Peyer's patch (tissue), 4 donors: ENCODE measurements at places on chromosomes 3 and 15.

GRCh38 chr3:152385761-152386160 is 117.0 kb downstream of the MBNL1 start:
- DNase-seq: no peak

GRCh38 chr3:117618462-117618861 is 908.9 kb downstream of the TUSC7 start:
- no peak for DNase-seq

- no peak for DNase-seq
These were observed 608 bp upstream of the PPCDC start for GRCh38 chr15:75022783-75023180.

DNA sequence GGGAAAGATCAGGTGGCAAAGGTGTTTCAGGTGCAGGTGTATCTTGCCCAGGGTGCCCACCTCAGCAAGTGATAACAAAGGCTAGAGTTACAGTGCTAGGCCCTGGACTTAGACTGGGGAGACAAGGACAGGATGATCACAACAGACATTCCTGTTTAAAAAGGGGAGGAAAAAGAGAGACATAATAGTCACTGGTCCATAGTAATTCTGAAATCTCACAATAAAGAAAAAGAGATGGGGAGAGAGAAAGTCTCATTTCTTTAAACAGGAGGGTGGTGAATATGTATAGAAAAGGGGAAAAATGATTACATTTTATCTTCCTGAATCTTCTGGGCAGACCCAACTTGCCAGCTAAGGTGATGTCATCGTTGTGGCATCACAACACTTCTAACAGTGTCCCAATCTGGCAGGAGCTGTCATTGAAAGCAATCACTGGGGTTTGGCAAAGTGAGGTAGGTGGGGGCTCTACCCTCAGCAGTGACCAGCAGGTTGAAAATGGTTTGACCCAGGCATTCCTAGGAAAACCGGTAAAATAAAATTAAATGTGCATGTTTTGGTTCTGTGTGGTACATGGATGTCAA is 99.5 kb downstream of the ZNF621 start:
- no peak for DNase-seq

DNA sequence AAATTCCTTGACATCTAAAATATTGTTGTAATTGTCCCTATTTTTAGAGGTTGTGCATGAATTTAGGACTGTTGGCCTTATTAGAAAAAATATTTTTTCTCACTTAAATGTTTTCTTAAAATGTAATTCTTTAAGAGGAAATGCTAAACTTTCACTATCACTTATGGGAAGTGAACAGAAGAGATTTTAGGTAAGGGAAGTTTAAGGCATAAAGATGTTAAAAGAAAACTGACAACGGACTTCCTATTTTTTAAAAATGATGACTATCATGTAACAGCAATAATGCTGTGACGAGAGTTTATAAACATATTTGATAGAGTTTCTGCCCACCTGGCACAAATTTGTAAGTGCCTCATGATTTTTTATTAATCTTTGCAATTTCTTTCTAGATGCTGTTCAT is 3.1 kb downstream of the C3orf38 start:
- no peak for DNase-seq

- no peak for DNase-seq
These were observed 186.1 kb upstream of the TSC22D2 start for GRCh38 chr3:150221904-150222523.

- DNase-seq: no peak
These were observed 7.0 kb upstream of the THBS1 start for GRCh38 chr15:39573844-39574243.

GRCh38 chr3:106025151-106025722 is 156.4 kb upstream of the CBLB start:
- no peak for DNase-seq

GRCh38 chr3:32511005-32511404 is 8.4 kb upstream of the CMTM6 start:
- DNase-seq: no peak

GRCh38 chr3:154758109-154758868 is 321.8 kb upstream of the MME start:
- no peak for DNase-seq

DNA sequence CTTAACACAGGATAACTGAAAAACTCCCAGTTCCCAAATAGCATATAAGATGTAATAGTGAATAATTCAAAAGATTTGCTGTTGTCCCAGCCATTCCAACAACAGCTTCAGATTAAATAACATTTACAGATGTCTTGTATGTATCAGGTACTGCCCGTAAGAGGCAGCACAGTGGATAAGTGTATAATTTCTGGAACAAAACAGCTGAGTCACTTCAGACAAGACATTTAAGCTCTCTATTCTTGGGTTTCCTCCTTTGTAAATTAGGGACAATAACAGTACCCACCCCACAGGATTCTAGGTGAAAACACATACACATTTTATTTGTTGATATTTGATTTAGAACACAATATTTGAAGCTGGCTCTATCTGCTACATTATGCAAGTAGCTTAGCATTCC is 2.6 kb upstream of the WWTR1 start:
- no peak for DNase-seq

DNA sequence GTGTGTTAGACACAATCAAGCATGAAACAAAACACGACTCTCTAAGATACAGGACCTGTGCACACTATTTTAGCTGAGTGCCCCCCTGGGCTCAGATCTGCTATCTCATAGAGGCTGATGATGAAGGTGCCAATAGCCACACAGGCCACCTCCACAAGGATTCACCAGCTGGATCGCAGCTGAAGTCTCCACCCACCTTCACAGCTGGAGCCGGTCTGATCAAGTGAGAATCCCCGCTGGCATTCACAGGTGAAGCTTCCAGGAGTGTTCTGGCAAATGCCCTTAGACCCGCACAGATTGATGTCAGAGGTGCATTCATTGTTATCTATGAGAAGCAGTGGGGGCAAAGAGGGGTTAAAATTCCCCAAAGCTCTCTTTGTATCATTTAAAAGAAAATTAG is 90.1 kb downstream of the DUT start:
- DNase-seq: no peak

GRCh38 chr3:10248984-10249748 is 907 bp downstream of the TATDN2 start:
- peak; percentile 71 for DNase-seq

DNA sequence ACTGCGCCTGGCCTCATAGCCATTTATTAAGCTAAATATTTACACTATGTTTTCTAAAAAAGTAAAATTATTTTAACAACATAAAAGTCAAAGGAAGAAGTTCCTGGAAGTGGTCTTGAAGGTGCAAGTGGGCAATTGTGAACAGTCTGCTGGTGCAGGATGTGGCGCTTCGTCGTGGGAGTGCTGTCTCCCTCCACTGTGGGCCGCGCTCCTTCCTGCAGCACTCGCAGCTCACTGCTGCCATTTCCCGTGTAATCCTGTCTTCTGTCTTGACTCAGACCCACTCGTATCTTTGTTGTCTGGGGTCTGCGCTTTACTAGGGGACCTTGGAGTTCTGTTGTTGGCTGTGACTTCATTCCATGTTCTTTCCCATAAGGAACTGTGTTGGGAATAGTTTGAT is 56.3 kb downstream of the APBA2 start:
- peak; percentile 52 for DNase-seq

GRCh38 chr15:82805994-82806406 is at the start of gene FSD2:
TSS of gene FSD2 (minus strand) at chr15:82806069. CDS start at chr15:82787390, 18,679 bp downstream.
- peak; percentile 68 for DNase-seq

GRCh38 chr3:182104881-182105280 is 393.2 kb downstream of the SOX2 start:
- no peak for DNase-seq

DNA sequence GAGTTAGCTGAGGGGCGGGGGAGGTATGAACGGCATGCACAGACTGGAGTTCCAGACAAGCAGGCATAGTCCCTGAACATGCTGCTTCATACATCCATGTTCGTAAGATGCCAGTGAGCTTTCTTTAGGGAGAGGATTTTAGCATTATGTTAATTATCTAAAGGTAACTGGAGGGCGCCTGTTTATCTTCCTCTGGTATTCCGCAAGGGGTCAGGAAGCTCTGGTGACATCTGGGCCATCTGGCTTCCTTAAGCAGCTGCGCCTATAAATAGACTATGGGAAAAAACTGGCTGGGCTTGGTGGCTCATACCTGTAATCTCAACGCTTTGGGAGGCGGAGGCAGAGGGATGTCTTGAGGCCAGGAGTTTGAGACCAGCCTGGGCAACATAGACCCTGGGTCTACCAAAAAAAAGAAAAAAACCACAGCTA is 1.5 kb upstream of the FBXO22 start:
- no peak for DNase-seq

DNA sequence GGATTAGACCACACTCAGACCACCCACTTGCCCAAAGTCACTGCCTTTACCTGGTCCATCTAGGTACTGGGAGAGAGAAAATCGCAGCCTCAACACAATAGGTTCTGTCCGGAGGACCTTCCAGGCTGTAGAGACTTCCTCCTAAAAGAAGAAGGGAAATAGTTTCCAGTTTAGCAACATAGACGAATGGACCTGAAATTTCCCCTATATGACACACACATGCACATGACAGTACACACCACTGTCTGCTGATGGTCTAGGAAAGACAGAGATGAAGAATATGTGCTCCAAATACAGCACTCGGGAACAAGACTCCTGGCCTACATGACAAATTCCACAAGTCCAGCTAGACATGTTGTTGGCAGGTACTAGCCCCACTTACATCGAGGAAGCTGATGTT is 7.3 kb downstream of the PARP6 start:
- no peak for DNase-seq

- DNase-seq: no peak
These were observed 900 bp upstream of the GNB4 start for GRCh38 chr3:179452176-179452564.

DNA sequence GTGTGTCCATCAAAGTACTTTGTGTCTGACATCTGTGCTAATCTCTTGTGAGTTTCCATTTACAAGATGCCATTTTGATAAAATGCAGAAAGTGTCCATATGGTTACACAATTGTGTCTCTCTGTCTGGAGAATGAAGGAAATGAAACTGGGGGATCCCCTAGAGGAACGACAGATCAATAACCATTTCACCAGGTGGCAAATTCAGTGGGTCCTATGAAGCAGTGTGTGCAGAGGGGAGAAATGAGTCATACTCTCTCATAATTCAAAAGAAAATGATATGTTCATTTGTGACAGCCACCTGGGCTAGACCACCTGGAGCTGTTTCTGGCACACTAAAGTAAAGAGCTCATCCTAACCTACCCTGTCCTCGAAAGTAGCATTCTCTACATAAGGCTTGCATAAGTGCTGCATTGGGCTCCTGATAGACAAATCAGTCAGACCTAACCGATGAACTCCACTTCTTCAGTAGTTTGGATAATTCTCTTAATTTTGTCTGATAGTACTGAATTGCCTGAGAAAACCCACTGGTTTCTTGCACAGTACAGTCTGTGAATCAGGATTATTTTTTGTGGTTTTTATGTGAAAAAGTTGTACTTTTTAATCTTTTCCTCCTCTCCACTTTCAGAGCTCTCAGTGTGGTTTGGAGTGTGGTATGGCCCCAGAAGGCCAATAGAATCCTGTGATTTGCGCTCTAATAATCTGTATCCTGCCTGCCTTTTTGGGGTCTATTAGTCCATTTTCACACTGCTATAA is 10.3 kb upstream of the CD47 start:
- DNase-seq: no peak

- no peak for DNase-seq
These were observed 65.0 kb downstream of the TRIM69 start for GRCh38 chr15:44801364-44801763.

DNA sequence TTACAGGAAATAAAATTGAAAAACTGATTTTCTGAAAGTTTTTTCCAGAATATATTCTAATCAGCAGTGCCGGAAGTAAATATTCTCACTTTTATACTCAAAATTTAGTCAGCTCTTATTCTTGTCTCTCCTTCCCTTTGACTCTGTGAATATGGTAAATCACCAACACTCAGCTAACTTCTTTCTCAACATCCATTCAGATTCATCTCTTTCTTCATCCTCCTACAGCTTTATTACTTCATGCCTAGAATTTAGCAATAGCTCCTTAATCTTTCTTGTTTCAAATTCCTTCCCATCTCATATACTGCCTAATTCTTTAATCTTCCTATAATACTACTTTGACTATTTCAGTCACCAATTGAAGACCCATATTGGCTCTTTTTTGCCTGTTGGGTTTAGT is 67.9 kb downstream of the FGF7 start:
- no peak for DNase-seq

DNA sequence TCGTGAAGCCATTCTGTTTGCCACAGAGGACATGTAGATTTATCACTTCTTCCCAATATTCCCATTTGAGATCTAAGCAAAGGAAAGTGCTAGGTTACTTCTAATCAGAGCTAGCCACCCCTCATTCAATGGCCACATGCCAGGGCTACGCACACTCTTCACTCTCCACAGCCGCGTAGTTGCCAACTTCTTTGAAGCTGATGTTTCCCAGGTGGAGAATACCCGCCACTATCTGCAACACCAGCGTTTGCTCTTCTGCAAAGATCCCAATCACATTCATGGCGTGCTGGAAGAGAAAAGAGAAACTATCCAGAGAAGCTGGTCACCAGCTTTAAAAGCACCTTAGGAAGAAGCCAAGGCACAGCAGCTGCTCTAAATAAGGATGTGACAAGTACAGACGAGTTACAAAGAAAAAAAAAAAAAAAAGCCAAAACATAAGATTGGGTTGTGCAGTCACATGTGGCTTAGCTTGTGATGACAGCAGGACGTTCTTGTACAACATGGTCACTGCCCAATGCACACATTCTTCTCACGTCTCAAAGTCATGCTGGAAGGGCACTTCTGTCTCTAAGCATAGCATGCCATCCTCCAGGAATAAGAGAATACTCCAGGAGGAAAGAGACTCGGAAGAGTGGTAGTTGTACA is 16.4 kb downstream of the LDHAL6B start:
- DNase-seq: no peak

DNA sequence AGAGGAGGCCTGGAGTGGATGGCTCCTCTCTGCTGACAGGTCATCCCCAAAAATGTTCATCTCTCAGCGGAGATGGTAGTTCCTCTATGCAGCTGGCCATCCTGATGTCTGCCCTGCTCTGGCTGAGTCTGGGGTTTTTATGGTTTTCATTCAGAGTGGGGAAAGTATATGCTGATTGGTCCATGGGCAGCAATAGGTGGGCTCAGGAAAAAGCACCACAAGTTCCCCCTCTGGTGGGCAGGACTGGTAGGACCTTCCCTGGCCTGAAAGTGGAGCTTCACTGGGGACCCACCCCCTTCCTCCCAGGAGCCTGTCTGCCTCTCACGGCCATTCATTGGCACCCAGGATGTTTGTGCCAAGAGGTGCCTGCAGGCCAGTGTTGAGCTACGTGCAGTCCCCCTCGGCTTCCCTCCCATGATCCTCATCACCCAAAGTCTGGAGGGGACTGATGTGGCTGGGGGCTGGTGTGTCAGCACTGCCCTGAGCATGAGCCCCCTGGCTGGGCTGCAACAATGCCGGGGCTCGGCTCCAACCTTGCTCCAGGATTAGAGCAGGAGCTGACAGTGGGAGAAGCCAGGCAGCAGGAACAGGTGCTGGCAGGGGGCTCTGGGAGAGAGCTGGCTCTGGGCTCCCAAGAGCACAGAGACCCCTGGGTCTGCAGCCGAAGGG is 13.1 kb upstream of the BLOC1S6 start:
- no peak for DNase-seq
